DMS 273 treated with DMSO at 0.1 percent for 48 hours (cell line): ENCODE measurements at places on chromosomes 1 and 21.
A peak's percentile ranks its signal among the peaks of the same experiment; 100 is the strongest.

DNA sequence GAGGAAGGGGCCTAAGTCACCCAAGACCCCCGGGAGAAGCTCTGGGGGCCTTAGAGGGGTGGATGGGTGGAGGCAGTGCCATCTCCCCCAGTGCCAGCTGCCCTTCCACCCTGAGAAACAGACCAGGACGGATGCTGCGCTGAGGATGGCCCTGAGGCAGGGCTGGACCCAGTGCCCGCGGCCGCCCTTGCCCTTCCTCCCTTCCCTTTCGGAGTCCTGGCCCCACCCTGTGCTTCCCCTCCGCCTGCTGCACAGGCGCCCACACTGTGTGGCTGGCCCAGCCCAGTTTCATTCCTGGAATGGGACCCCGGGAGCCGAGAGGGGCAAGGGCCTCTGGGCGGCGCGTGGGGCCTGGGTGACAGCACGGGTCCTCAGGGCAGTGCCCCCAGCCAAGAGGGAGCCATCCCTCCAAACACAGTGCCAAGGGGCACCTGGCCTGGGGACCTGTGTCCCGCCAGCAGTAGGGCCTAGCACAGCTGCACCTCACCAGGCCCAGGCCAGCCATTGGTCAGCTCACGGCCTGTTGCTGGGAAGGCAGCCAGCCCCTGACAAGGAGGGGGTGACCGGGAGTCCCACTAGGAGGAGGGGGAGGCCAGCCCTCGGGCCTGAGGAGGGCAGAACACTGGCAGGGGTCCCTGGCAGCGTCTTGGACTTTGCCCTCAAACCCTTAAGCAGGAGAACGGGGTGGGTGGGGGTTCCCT is 13.4 kb upstream of the SKI start:
- DNase-seq = no peak

- peak; percentile 56 for DNase-seq
Observed at GRCh38 chr1:156726549-156727226, 1.6 kb upstream of the METTL25B start.

- DNase-seq = no peak
Observed at GRCh38 chr1:103146166-103146565, 37.8 kb upstream of the COL11A1 start.

DNA sequence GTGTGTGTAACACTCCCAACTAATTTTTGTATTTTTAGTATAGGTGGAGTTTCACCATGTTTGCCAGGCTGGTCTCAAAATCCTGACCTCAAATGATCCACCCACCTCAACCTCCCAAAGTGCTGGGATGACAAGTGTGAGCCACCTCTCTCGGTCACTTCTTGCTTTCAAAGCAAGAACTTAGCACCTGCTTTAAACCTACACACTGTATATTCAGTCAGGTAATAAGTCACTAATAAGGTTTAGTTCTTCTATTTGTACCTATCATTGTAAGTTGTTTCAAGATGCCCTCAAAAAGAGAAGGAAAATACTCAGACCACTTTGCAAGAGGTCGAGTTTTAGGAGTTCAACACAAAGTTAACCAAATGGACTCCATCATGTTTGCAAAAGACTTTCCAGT is 431.3 kb downstream of the MRPL39 start:
- no peak for DNase-seq

GRCh38 chr1:34597877-34598514 is 156.9 kb upstream of the GJB5 start:
- no peak for DNase-seq

DNA sequence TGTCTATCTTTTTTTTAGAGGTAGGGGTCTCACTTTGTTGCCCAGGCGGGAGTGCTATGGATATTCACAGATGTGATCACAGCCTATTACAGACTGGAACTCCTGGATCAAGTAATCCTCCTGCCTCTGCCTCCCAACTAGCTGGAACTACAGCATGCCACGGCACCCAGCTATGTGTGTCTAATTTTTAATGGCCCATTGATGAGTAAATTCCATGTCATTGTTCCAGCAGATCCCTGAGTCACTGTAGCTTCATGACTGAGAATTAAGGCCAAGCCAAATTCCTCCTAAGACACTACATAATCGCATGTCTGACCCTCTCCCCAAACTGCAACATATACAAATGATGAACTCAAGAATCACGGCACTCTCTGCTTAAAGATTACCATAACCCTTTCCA is 84.2 kb upstream of the RGS2 start:
- no peak for DNase-seq

DNA sequence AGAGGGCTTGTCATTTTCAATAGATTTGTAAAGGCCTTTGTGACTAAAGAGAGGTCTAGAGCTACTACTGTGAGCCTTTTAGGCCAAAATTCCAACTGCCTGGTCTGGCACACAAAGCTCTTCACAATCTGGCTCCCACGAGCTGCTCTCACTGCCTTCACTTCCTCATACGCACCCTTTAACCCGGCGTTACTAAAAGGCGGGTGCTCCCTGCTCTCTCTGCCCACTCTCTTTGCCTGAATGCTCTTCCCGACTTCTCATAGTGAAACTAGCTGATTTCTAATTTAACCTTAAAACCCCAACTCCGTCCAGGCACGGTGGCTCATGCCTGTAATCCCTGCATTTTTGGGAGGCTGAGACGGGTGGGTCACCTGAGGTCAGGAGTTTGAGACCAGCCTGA is 14.2 kb downstream of the BSDC1 start:
- DNase-seq = no peak

GRCh38 chr1:59605184-59605583 is 209.6 kb upstream of the HOOK1 start:
- no peak for DNase-seq
